ENCODE measurements at places on chromosomes 3 and 15.

- DNase-seq, result no peak
These were observed 75.2 kb upstream of the SEC13 start for GRCh38 chr3:10396083-10396482.

DNA sequence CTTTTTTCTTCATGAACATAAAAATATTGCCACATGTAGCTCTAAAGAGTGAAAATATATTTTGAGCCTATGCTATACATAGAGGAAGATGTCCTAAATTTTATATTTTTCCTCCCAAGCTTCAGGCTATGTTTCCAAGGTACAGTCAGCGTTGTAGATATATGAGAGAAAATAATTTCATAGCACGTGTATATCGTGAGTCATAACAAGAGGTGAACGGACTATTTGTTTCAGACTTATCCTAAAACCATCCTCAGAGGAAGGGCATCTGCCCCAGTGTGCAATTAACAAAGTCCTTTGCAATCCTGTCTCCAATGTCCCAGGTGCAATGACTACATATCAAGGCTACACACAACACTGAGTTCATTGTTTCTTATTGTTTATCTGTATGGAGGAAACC, 177.3 kb upstream of the ARRDC4 start:
- DNase-seq, result no peak

- DNase-seq, result no peak
These were observed 10.8 kb upstream of the RASA2 start for GRCh38 chr3:141476033-141476432.

DNA sequence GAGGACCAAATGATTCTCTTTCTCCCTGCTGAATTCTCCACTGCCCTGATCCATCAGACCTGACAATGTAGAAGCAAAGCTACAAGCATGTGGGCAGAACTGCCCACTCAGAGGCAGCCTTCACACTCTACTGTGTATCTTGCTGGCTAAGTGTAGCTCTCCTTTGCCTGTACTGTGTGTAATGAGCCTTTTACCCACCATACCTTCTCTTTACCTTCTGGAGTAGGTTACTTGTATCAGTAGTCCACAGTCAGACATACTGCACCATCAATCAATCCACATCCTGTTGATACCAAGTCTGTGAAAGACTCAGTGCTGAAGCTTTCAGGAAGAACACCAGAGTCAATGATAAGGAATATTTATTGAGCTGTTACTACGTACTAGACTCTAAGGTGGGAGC, 440.7 kb upstream of the ARHGEF26 start:
- DNase-seq, result no peak

GRCh38 chr15:52261026-52261425, 34.6 kb downstream of the MYO5C start:
- DNase-seq, result no peak

GRCh38 chr3:54871867-54872266, 56.0 kb downstream of the LRTM1 start:
- DNase-seq, result no peak
